ENCODE measurements at places on chromosomes 3 and 15.

DNA sequence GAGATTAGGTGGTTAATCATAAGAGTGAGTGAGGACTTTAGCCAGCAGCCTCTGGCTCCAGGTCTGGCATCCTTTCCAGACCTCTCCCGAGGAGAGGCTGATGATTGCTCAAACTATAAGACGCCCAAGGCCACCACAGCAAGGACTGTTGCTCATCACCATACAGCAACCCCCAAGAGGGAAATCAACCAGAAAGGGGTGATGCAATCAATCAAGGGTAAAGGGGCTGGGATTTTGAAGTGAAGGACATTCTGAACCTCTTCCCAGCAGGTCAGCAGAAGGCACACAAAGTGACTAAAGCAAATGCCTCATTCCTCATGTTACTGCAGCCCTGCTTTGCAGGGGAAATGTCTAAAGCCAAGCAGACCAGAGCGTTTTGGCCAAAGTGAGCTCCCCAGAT lies 247.3 kb upstream of the IGF1R start:
- DNase-seq: no peak

GRCh38 chr15:78347586-78348543 lies 7.7 kb downstream of the CRABP1 start:
- no peak for DNase-seq

- no peak for DNase-seq
These were observed 115.0 kb downstream of the RAP2B start for GRCh38 chr3:153277029-153277428.

DNA sequence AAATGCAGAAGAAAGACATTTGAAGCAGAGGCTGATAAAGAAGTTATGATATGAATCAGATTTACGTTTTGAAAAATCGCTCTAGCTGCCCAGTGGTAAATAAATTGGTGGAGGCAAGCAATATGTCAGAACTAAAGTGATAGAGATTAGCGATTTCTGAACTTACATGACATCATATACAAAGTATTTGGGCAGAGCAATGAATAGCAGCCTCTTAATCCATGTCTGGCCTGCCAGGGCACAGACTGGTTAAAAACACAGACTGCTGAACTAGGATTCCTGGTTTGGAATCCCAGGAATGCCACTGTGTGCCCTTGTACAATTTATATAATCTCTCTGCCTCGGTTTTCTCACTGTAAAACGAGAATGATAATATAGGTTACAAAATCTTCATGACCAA lies 243.1 kb upstream of the SETMAR start:
- no peak for DNase-seq

DNA sequence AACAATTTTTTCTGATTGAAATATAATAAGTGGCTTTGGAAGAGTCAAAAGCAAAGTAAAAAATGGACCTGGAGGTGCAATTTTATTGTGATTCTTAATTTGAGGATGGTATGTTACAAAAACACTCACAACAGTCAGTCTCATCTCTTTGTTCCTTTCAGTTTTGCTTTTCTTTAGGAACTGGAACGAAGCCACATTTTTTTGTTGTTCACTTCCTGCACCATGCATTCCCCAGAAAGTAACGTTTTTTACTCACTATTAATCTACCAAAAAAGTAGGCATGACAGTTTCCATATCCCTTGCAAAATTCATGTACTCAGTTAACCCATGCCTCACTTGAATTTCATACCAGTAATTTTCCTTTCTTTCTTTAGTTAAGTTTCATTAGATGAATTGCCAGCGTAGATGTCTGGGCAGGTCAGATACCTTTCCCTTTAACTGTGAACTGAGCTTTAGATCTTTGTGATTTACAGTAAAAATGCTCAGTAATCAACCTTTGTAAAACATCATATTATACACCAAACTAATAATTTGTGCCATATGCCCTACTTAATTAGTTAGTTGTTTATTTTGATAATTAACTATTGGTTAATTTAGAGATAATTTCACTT lies 384.3 kb downstream of the ROBO1 start:
- no peak for DNase-seq

GRCh38 chr15:99721896-99722295 lies 11.3 kb downstream of the LYSMD4 start:
- no peak for DNase-seq

- DNase-seq: no peak
These were observed 51.0 kb downstream of the ATP8B4 start for GRCh38 chr15:50068016-50068415.

DNA sequence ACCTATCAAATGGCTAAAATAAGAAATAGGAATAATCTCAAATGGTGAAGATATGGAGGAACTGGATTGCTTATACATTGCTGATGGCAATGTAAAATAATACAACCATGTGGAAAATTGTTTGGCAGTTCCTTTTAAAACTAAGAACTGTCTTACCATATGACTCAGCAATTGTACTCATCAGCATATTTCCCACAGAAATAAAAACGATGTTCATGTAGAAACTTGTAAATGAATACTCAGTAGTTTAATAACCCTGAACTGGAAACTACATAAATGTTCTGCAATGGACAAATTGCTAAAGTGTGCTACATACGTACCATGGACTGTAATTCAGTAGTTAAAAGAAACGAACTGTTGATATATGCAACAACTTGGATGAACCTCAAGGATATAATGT lies 253.9 kb upstream of the RBMS3 start:
- DNase-seq: no peak

GRCh38 chr3:78870484-78870883 lies 897.3 kb downstream of the ROBO1 start:
- DNase-seq: no peak

GRCh38 chr3:79097964-79098660 lies 669.7 kb downstream of the ROBO1 start:
- no peak for DNase-seq

GRCh38 chr3:151871639-151872468 lies 1.6 kb upstream of the SUCNR1 start:
- no peak for DNase-seq

GRCh38 chr3:81249540-81250029 lies 511.9 kb downstream of the GBE1 start:
- DNase-seq: no peak

DNA sequence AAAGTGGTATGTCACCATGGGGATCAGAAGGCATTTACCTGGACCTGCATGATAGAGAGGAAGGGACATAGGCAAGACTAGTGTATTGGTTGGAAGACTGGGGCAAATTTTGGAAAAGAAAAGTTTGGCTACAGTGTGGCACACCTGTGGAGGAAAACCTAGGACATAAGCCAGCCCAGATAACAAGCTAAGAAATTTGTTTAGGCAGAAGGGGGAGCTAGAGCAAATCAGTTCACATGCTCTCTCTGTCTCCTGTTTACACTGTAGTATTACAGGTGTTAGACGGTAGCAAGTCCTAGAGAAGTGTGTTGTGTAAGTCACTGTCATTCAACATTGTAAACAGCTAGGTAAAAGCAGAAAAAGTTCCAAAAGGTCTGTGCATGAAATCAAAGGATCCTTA lies 11.9 kb upstream of the ALDH1A2 start:
- DNase-seq: no peak

- DNase-seq: no peak
These were observed 248.3 kb upstream of the ICE2 start for GRCh38 chr15:60727260-60727659.

GRCh38 chr3:53846134-53846850 lies at the start of the genes CHDH and IL17RB:
CHDH (minus strand) TSS chr3:53846419; CDS start chr3:53824008, 22,411 bp downstream.
IL17RB (plus strand) TSS chr3:53846568; CDS start chr3:53846589, 21 bp downstream.
- no peak for DNase-seq

GRCh38 chr15:69038508-69038907 lies 24.0 kb downstream of the NOX5 start:
- DNase-seq: no peak

- no peak for DNase-seq
These were observed 8.7 kb upstream of the FLNB start for GRCh38 chr3:57999417-58000115.

- DNase-seq: no peak
These were observed 240.4 kb downstream of the RPLP1 start for GRCh38 chr15:69693059-69693458.

GRCh38 chr15:42137461-42138261 lies 18.8 kb downstream of the PLA2G4F start:
- DNase-seq: peak; percentile 25

DNA sequence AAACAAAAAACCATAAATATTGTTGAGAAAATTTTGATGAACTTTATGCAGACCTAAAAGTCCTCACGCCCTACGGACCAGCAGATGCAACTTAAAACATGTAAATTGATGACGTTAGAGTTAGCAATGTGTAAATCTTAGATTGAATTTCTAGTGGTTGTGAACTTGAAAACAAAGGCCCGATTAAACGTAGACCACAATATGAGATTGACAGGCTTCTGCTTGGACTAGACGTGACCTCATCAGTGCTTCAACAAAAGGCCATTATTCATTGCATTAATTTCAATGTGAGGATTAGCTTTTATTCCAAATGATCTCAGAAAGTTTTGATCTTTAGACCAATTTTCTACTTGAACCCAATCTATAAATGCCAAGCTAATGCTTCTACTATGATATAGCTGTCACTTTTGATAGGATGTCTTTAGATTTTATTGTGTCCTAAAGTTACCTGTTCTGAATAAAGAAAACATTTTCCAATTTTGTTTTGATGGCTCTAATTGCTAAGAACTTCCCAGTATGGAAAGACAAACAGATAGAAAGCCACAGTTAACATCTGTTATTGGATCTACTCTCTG lies 55.4 kb upstream of the SPPL2A start:
- no peak for DNase-seq

DNA sequence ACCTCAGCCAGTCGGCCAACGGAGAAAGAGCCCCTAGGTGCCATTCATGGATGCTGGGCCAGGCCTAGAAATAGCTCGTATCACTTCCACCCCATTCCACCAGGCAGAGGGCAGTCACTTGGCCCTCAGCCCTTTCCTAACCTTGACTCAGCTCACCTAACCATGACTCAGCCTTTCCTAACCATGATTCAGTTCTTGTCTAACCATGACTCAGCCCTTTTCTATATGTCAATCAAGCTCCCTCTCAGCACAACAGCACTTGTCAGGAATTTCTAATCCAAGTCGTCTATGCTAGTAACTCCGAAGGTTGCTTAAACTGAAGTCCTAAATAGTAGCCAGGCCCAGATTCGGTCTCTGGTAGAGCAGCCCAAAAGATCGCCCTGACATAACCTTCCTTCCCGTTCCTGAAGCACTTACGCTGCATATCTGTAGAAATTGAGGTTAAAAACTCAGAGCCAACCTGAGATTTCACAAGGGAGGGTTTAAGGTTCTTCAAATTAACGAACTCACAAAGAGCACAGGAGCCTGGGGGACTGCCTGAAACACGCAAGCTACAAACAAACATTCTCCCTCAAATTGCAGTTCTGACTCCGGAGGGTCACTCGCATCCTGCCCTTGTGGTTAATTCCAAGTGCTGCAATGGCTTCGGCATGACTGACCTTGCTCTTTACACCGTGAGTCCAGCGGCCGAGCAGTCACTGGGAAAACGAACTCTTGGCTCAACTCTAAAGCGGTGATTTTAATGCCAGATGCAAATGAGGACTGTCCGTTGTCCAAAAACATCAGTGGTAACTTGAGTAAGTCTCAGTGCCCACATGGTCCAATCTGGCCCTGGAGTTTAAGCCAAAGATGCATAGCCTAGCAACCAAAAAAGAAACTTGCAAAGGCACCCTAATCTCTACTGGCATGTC lies 99.9 kb downstream of the ADAMTS17 start:
- DNase-seq: no peak

DNA sequence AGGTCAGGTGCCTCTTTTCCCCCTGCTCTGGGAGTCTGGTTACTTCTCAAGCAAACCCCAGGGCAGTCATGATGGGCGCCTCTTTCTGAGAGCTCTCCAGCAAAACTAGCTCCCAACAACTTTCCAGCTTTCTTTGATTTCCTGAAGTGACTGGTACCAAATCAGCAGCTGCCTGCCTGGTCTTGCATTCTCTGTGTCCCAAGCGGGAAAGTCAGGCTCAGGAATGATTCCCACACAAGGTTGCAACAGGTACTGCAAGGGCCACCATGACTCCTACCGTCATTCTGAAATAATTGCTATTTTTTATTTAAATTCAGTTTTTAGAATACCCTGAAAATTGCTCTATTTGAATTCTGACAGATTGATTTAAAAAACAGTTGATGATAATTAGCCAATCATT lies 658.7 kb downstream of the SQOR start:
- no peak for DNase-seq

DNA sequence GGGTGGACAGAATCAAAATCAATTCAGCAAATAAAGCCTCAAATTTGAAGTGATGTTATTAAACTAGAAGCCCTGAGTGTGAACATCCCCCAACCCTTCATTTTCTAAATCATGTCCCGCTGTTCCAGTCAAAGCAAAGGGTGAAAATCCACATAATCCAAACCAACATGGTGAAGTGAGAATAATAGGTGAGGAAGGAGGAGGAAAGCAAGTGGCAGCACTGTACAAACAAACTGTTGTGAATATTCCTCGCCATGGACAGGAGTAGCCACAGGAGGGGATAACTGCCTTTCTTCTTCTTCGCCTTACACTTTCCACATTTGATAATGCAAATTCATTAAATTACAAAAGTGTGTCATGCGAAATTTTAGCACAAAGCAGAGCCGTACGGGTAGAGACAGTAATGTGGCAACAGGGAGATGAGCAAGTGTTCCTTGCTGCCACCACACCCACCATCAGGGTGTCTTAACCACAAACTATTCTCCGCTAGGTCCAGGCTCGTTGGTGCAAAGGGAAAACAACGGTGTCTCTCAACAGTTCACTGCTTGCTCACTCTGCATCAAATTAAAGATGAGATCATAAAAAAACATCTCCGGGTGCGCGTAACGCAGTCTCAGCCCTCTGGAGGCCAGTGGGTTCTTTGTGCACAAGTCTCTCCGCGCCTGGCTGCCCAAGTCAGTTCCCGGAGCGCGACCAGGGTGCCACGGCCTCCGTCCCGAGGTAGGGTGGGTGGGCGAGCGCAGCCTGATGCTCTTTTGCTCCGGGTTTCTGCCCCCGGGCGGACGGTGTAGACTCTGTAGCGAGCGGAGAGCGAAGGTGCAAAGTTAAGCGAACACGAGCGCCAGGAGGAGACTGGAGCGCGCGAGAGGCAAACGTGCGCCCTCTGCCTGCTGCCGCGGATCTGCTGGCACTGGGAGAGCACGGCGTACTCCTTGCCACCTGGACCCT lies 6.7 kb downstream of the EPHA3 start:
- no peak for DNase-seq

GRCh38 chr15:85618956-85619491 lies 175.7 kb downstream of the KLHL25 start:
- no peak for DNase-seq
